ENCODE measurements at places on chromosomes 1 and 21.

DNA sequence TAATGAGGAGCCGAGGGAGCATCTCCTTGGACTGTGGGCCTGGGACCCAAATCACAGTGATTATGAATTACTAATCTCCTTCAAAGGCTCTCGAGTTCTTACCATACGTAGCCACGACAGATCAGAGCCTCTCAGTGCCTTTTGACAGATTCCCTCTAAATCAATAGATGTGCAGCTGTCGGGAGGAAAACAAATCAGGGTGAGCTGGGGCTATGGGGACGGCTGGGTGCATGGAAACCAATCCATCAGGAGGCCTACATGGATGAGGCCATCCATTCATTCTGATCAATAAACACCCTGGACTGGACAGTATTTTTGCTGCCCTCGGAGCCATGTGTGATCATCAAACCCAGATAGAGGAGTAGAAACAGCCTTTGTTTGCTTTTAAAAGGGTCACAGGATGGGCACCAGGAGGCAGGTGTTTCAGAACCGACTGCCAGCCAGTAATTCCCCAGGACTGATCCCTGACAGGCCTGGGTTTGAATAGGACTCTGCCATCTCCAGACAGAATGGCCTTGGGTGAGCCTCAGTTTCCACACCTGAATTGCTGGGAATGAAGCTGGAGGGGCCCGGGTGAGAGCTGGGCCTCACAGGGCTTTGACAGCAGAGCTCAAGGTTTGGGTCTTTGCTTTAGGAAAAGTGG lies 532.8 kb downstream of the MATN1 start:
- no peak for DNase-seq

- DNase-seq, result no peak
These were observed 504 bp downstream of the SCCPDH start for GRCh38 chr1:246724731-246725095.

DNA sequence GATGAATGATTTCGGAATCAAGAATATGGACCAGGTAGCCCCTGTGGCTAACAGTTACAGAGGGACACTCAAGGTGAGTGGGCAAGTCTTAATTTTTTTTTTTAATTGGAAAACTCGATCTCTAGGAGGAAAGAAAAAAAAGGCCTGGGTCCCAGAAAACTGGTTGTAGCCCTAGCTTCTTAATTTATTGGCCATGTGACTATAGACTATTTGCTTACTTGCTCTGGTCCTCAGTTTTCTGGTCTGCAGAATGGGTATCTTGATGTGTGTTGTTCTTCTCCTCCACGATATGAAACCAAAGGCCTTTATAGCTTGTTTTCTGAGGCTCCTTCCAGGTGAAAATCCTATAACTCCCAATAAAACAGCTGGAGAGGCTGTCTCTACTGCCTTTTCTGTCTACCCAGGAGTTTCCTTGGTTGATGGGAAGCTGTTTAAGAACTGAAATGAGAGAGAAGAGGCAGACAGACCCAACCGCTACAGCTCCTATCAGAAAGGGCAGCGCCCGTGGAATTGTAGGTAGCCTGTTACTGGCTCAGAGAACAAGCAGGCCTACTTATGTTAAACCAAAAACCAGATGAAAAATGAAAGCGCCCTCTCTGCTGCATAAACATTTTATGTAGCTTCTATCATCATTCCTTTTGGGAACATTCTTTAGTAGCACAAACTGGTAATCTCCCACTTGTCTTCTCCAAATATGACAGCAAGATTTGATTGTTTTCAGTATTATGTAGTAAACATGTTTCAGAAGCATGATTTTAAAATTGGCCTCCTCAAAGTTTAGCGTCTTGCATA lies 4.5 kb downstream of the ETS2 start:
- DNase-seq, result no peak

DNA sequence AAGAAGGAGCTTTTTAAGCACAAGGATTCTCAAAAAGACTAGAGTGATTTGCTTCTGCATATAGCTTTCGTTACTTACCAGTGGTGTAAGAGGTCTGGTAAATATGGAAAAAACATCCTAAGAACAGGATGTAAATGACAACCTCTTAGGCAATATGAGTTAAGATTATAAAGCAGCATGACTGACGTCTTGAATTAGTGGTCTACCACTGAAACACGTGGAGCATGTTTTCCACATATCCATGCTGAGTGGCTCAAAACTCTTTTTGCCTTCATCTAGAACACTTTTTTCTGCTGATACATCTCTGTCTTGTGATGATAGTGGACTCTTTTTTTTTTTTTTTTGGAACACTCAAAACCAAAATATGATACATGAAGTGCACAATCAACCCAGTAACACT lies 44.6 kb downstream of the RCAN1 start:
- no peak for DNase-seq

- DNase-seq, result no peak
These were observed 38.7 kb downstream of the AMY1C start for GRCh38 chr1:103788377-103788776.

GRCh38 chr1:246428542-246429308 lies 78.4 kb downstream of the SMYD3 start:
- DNase-seq, result peak; percentile 14
